Epithelial cell of proximal tubule (primary cell): ENCODE measurements at places on chromosomes 1 and 21. TPM values are rescaled to one million over a fixed set of nuclear protein-coding genes. Genes with fewer than 3 reads are reported as not detected.

- no peak for DNase-seq
These were observed 1.6 kb upstream of the AJAP1 start for GRCh38 chr1:4652631-4653327.

GRCh38 chr1:67705735-67706453 is 20.9 kb downstream of the GADD45A start:
- DNase-seq, result no peak

DNA sequence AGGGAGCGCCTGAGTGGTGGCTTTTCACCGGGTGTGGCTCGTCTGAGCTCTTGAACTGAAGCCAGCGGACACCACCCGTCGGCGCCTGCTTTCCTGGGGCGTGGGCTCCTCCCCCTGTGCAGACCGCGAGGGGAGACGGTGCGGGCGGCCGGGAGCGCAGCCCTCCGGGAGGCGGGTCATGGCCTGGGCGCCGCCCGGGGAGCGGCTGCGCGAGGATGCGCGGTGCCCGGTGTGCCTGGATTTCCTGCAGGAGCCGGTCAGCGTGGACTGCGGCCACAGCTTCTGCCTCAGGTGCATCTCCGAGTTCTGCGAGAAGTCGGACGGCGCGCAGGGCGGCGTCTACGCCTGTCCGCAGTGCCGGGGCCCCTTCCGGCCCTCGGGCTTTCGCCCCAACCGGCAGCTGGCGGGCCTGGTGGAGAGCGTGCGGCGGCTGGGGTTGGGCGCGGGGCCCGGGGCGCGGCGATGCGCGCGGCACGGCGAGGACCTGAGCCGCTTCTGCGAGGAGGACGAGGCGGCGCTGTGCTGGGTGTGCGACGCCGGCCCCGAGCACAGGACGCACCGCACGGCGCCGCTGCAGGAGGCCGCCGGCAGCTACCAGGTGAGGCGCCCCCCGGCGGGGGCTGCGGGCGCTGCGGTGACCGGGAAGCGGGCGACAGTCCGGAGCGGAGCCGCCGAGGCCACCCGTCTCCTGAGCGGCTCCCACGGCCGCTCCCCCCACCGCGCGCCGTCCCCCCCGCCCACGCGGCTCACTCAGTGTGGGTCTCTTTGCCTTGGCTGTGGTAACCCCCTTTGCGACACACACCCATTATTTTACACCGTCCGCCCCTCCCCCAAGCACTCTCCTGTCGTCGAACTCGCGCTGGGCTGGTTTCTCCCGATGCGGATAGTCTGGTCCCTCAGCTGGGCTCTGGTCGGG is at the start of gene TRIM58:
TRIM58 (plus strand) TSS at position 119 of the 916 bp plus-strand sequence; CDS start at position 179, 60 bp downstream.
- DNase-seq, result no peak

DNA sequence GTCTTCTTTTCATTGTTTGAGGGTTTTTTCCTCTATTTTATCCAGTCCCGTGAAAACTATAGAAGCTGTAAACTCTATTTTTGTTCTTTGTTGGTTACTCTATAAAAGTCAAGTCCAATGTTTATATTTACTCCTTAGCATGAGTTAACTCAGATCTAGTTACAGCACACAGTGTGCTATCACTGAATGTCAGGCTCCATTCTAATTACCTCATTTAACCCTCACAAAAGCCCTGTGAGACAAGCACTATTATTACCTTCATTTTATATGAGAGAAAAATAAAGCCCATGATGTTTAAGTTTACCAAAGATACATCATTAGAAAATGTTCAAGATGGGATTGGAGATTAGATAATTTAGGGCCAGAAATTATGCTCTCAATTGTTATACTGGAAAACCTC is 251.4 kb upstream of the SNX7 start:
- no peak for DNase-seq

GRCh38 chr1:14113841-14114567 is 414.0 kb downstream of the PRDM2 start:
- peak; percentile 15 for DNase-seq

DNA sequence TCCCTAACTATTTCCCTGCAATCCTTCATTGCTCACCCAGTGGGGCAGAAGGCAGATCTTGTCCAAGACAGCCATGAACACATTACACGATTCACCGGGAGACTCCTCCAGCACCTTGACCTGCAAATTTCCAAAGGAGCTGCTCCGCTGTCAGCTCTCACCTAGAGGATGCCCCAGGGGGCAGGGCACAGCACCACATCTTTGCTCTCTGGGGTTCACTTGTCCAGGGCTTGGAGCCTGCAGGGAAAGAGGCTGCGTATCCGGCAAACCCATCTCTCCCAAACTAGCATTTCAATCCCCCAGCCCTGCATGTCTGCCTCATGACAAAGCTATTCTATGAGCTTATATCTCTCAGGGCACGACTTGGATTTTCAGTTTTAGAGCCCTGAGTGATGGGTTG is 35.1 kb upstream of the OLIG2 start:
- DNase-seq, result no peak

- no peak for DNase-seq
These were observed 81.8 kb upstream of the WARS2 start for GRCh38 chr1:119222271-119222670.

DNA sequence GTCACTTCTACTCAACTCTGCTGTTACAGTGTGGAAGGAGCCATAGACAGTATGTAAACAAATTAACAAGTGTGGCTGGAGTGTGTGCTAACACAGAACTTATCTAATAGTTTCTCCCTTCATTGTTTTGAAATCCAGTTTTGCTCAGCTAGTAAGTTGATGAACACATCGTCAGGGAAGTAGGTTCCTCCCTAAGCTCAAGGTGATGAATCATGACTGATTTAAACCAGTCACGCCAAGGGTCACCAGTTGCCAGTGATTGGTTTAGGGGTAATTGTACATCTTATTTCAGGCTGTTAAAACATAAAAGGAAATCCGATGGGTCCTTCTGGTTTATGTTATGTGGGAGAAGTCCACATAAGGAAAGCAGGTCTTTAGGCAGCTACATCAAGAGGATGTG is 97.0 kb upstream of the CHODL start:
- DNase-seq, result no peak

- no peak for DNase-seq
These were observed 57.4 kb downstream of the OLIG1 start for GRCh38 chr21:33127154-33127867.

DNA sequence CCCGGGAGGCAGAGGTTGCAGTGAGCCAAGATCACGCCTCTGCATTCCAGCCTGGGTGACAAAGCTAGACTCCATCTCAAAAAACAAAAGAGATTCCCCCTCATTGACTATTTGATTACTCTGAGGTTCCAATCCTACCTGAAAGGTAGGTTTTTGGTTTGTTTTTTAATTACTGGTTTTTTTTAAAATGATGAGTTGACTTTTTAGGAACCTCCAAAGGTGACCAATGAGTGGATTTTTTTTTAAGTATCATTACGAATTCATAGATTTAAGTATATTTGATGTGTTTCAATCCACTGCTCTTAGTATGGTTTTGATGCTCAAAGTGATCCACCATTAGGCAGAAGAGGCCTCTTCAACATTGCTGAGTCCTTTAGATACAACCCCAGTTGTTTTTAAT is 47.9 kb upstream of the LAX1 start:
- DNase-seq, result no peak

- DNase-seq, result no peak
These were observed 328.7 kb downstream of the SIPA1L2 start for GRCh38 chr1:232301246-232301645.

- DNase-seq, result no peak
These were observed 97.9 kb upstream of the KIF26B start for GRCh38 chr1:245056913-245057312.

- DNase-seq, result no peak
These were observed 318.9 kb upstream of the PBX1 start for GRCh38 chr1:164240081-164240480.

DNA sequence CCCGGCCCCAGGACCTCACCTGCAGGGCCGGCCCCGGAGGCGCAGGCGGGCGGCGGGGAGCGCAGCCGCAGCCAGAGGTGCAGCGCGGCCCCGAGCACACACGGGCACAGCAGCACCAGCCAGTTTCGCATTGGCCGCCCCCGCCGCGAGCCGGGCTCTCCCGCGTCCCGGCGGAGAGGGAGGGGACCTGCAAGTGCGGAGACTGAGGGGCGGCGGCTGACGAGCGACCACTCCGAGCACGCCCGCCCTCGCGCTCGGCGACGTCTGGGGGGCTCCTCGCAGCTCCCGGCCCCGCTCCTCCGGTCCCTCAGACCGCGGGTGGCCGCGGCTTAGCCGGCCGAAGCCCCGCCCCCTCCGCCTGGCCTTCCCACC is at the start of gene B3GALNT2:
B3GALNT2 (minus strand) TSS at position 331 of the 372 bp plus-strand sequence; CDS start at position 131, 200 bp downstream.
- no peak for DNase-seq

GRCh38 chr1:234715252-234716014 is 105.5 kb upstream of the IRF2BP2 start:
- DNase-seq, result no peak

GRCh38 chr1:191984856-191985255 is 173.4 kb upstream of the RGS18 start:
- DNase-seq, result no peak

DNA sequence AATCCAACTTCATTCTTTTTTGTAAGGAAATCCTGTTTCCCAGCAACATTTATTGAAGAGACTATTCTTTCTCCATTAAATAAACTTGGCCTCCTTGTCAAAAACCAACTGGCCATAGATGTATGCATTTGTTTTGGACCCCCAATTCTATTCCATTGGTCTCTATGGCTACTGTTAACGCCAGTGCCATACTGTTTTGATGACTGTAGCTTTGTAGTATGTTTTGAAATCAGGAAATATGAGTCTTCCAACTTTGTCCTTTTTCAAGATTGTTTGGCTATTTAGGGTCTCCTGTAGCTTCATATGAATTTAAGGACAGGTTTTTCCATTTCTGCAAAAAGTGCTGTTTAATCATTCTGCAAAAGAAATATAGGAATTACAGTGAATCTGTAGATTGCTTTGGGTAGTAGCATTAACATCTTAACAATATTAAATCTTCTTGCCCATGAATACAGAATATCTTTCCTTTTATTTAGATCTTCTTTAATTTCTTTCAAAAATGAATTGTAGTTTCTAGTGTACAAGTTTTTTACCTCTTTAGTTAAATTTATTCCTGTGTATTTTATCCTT is 61.3 kb downstream of the ITGB3BP start:
- DNase-seq, result no peak

DNA sequence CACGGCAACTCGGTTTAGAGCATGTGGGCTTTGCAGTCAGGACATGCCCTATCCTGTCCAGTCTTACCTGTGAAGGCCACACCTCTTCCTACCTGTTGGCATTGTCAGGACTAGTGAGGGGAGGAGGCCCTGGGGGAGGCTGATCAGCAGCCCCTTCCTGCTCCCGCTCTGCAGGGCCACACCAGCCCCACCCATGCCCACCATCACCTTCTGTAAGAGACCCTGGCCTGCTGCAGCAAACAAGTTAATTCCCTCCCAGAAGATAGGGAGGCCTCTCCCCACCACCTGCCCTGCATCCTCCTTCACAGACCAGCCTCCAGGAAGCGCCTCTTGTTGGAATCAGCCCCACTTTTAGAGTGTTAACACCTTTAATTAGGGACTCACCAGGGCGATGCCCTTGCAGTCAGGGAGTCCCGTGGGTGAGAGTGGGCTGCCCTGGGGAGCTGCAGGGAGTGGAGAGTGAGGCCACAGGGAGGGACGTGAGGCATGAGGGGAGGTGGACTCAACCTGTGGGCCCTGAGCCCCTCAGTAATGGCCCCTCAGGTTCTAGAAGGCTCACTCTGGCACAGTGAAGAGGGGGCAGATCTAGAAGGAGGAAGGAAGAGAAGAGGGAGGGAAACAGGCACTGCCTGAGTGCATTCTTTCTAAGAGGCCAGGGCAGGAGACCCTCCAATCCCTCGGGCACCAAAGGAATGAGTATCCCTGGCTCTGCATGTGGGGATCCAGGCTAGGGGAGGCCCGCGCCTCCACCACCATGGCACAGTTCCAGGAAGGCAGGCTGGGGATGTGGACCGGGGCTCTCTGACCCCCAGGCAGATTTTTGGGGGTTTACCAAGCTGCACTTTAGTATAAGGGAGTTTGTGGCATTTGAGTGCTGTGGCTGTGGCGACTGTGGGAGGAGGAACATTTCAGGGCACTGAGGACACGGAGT is 8.2 kb downstream of the UMODL1 start:
- DNase-seq, result no peak

The B4GALT3 gene
- total RNA-seq, result 46.2 and 50.7 TPM in 2 replicates

The TTC4 gene
- total RNA-seq, result 23.1 and 38.6 TPM in 2 replicates

The SKI gene
- 13.5 and 20.2 TPM in 2 replicates for total RNA-seq

The TCEA3 gene
- total RNA-seq, result 0.65 and 3.1 TPM in 2 replicates

The CELF3 gene
- total RNA-seq, result not detected in 2 replicates

The HENMT1 gene
- 2.8 and 7.7 TPM in 2 replicates for total RNA-seq

The SYCP1 gene
- total RNA-seq, result not detected in 2 replicates

The IL6R gene
- 9.5 and 14.5 TPM in 2 replicates for total RNA-seq

The PDPN gene
- 7.6 TPM in 2 replicates for total RNA-seq

The SHC1 gene
- total RNA-seq, result 131 and 155 TPM in 2 replicates
